ENCODE measurements at places on chromosomes 2 and 18. TPM values are rescaled to one million over a fixed set of nuclear protein-coding genes. Genes with fewer than 3 reads are reported as not detected.

BOK gene
- 42.4 TPM for total RNA-seq

SCN1A gene
- total RNA-seq = 0.50 TPM

ALPP gene
- total RNA-seq = not detected

SLC4A5 gene
- total RNA-seq = under 0.01 TPM

SRD5A2 gene
- not detected for total RNA-seq

SPDYA gene
- 0.77 TPM for total RNA-seq

KCNG2 gene
- total RNA-seq = 6.4 TPM

VIT gene
- total RNA-seq = 0.77 TPM

BOLL gene
- not detected for total RNA-seq

OLA1 gene
- 70.4 TPM for total RNA-seq

SPRED2 gene
- total RNA-seq = 6.7 TPM

DES gene
- 69.3 TPM for total RNA-seq

HRH4 gene
- under 0.01 TPM for total RNA-seq

ASB18 gene
- not detected for total RNA-seq

HOXD3 gene
- not detected for total RNA-seq

WNT10A gene
- total RNA-seq = not detected

SERPINB3 gene
- not detected for total RNA-seq

DTNA gene
- 28.2 TPM for total RNA-seq

LHCGR gene
- total RNA-seq = not detected

EVX2 gene
- not detected for total RNA-seq

GCG gene
- not detected for total RNA-seq

IL1F10 gene
- total RNA-seq = not detected

CFAP65 gene
- total RNA-seq = not detected

FN1 gene
- 3,444 TPM for total RNA-seq

OTX1 gene
- 0.17 TPM for total RNA-seq

MYL12A gene
- 826 TPM for total RNA-seq

SETBP1 gene
- total RNA-seq = 4.9 TPM

WDR75 gene
- total RNA-seq = 54.0 TPM

PROM2 gene
- total RNA-seq = 0.26 TPM

ASXL2 gene
- 4.6 TPM for total RNA-seq

POTEJ gene
- total RNA-seq = not detected

ZAP70 gene
- not detected for total RNA-seq

DYSF gene
- total RNA-seq = not detected

POTEI gene
- total RNA-seq = not detected

NEU4 gene
- total RNA-seq = not detected

CRACDL gene
- total RNA-seq = not detected

DSG1 gene
- total RNA-seq = not detected

KCNK3 gene
- 0.26 TPM for total RNA-seq

ME2 gene
- 43.9 TPM for total RNA-seq

GPAT2 gene
- 3.9 TPM for total RNA-seq

SNRNP27 gene
- 38.8 TPM for total RNA-seq

CACNB4 gene
- total RNA-seq = 2.1 TPM

ALPI gene
- not detected for total RNA-seq

CRYBA2 gene
- not detected for total RNA-seq

FAM210A gene
- total RNA-seq = 17.5 TPM

PSD4 gene
- total RNA-seq = 6.1 TPM

MPP4 gene
- 0.26 TPM for total RNA-seq

SERPINB12 gene
- total RNA-seq = not detected

VWA3B gene
- total RNA-seq = 0.26 TPM

LYPD6B gene
- not detected for total RNA-seq
